Body of pancreas (tissue), 4 donors: ENCODE measurements at places on chromosomes 3 and 15.

GRCh38 chr3:131544557-131544956, 41.8 kb upstream of the MRPL3 start:
- H3K36me3 ChIP-seq, result no peaks in the 10 kb centered on the region
- H3K4me1 ChIP-seq, result no peaks in the 10 kb centered on the region
- no peak overlapping the region for H3K4me3 ChIP-seq
- H3K27me3 ChIP-seq, result no peaks in the 10 kb centered on the region
- H3K27ac ChIP-seq, result no peak overlapping the region

DNA sequence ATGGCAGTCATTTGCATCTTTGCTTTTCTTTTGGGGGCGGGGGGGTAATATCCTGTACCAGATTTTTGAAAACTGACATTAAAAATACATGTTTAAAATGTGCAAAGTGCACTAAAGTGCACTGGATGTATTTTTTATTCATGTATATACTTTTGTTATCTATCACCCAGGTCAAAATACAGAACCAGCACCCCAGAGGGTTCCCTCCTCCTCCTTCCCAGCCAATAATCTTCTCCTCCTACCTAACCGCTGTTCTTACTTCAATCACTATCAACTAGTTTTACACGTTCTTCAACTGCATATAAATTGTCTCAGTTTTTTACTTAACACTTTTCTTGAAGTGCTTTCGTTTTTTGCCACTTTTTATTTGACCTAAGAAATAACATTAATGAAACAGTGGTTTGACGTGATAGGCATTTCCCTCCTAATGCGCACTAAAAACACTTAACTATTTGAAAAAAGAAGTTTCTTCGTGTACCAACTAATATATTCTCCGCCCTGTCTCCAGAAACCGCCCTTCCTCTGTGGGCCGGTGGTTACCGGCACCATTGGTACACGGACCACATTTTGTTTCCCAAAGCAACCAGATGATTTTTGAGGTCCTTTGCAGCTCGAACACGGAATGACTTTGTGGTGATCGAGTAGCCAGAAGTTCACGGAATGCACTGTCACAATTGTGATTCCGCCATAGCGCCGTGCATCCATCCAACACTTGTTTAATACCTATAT, 836 bp upstream of the AKAP13 start:
- no peak overlapping the region for H3K4me3 ChIP-seq
- H3K27me3 ChIP-seq, result no peaks in the 10 kb centered on the region
- DNase-seq, result peak; percentile 34
- H3K36me3 ChIP-seq, result no peaks in the 10 kb centered on the region
- H3K27ac ChIP-seq, result peak overlapping the region; percentile 94

DNA sequence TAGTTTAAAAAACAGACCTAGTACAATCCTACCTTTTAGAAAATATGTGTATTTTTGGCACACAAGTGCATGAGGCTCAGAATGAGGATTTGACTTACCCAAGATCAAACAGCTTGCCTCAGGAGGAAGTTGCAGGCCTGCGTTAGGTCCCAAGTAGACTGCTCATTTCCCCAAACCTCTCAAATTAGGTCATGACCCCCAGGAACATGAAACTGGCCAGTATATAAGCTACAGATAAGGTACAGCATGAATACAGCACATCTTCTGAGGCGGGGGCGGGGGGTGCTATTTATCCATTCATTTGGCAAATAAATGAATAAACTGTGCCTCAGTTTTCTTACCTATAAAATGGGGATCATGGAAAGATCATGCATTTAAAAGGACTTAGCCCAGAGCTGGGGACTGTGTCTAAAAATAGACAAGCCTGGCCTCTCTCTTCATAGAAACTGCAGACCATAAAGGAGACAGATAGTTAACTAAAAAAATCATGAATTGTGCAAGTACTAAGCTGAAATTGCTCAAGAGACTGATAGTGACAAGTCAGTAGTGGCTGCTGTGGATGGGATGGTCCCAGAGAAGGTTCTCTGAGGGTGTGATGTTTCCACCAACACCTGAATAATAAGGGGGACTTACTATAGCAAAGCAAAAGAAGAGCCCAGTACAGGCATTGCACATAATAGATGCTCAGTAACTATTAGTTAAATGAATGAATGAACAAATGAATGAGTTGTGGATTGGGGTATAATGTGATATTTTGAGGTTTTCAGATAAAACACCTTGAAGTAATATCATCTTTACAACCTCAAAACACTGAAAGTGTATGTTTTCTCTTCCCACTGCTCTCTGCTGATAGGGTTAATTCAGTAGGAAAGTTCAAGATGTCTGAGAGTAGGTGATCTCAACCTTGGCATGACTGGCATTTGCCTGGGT, 258.5 kb upstream of the PROK2 start:
- no peak for DNase-seq
- H3K36me3 ChIP-seq, result no peaks in the 10 kb centered on the region
- no peak overlapping the region for H3K4me3 ChIP-seq
- no peaks in the 10 kb centered on the region for H3K27me3 ChIP-seq
- H3K27ac ChIP-seq, result no peak overlapping the region
- no peaks in the 10 kb centered on the region for H3K4me1 ChIP-seq

- H3K4me1 ChIP-seq, result peaks cover 40% of the 10 kb centered on the region
- peak; percentile 98 for DNase-seq
- H3K36me3 ChIP-seq, result no peaks in the 10 kb centered on the region
- peak within 1 kb of the TSS; percentile 86 for H3K27ac ChIP-seq
- H3K27me3 ChIP-seq, result no peaks in the 10 kb centered on the region
- peak within 1 kb of the TSS; percentile 88 for H3K4me3 ChIP-seq
Observed at GRCh38 chr3:100260685-100261484, at the start of gene TBC1D23. Gene TBC1D23 (plus strand): TSS chr3:100260992. CDS start chr3:100261019, 27 bp downstream.

DNA sequence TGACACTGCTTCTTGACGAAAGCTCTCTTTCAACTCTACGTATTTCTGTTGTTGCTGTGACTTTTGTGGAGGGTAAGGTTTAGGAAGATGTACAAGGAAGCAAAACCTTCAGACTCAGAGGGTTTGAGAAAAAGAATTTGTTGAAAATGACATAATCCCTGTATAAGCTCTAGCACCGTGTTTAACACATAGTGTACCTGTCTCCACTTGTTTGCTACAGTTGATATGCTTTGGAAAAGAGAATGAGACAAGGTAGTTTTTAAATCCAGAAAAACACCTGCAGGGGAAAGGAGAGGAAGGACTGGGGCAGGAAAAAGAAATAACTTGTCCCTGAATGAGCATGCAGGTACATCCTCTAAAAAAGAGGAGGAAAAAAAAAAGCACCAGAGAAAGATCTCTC, 29.6 kb upstream of the CP start:
- peaks cover 28% of the 10 kb centered on the region for H3K4me1 ChIP-seq
- no peaks in the 10 kb centered on the region for H3K36me3 ChIP-seq
- DNase-seq, result no peak
- no peak overlapping the region for H3K27ac ChIP-seq
- H3K27me3 ChIP-seq, result no peaks in the 10 kb centered on the region

DNA sequence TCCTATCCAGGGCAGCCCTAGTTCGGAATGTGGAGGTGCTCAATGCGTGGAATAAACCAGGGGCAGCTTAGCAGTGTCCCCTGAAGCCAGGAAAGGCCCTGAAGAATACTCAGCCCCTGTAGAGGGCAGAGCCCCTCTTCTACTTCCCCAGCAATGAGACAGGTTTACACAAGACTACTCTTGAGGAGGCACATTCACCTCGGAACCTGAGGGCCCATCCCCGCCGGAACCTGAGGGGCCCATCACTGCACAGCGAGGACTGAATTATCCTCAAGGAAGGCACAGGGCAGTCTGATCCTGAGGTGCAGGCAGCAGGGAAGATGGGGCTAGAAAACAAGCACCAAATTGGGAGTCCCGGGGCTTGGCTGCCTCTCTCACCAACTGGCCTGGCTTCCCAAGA, 22.2 kb downstream of the CCDC13 start:
- peaks cover 35% of the 10 kb centered on the region for H3K4me1 ChIP-seq
- no peaks in the 10 kb centered on the region for H3K36me3 ChIP-seq
- peak overlapping the region; percentile 79 for H3K27ac ChIP-seq
- no peaks in the 10 kb centered on the region for H3K27me3 ChIP-seq
- H3K4me3 ChIP-seq, result no peak overlapping the region

- no peaks in the 10 kb centered on the region for H3K36me3 ChIP-seq
- DNase-seq, result no peak
- peaks cover 7% of the 10 kb centered on the region for H3K27me3 ChIP-seq
- no peak overlapping the region for H3K27ac ChIP-seq
Observed at GRCh38 chr3:38043486-38043885, 4.5 kb downstream of the DLEC1 start.
